ENCODE measurements at places on chromosomes 3 and 15.

GRCh38 chr15:85318732-85319076 lies 61.7 kb upstream of the AKAP13 start:
- DNase-seq = no peak

GRCh38 chr3:150098621-150099020 lies 127.9 kb upstream of the PFN2 start:
- DNase-seq = no peak

- peak; percentile 88 for DNase-seq
These were observed 680 bp downstream of the GOLIM4 start for GRCh38 chr3:168094877-168095610.

GRCh38 chr15:73712107-73712506 lies 27.9 kb downstream of the CD276 start:
- DNase-seq = no peak

- DNase-seq = no peak
These were observed 4.5 kb downstream of the FAM131A start for GRCh38 chr3:184341925-184342324.

DNA sequence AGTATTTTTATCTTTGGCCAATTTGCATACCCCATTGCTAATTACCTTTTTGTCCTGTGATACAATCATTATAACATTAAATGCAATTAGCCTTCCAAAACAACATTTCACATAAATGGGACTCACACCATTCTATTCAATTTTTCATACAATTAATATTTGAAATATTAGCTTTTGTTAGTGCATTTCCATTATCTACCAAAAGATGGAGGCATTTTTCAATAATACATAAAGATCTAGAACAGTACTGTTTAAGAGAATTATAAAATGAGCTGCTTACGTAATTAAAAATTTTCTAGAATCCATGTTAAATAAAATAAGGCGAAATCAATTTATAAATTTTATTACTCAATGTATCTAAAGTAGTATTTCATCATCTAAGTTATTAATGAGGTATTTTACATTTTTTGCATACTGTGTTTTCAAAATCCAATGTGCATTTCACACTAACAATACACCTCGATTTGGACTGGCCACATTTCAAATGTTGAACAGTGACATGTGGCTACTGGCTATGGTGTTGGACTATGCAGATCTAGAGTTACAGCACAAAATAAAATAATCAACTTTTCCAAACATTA lies 74.3 kb downstream of the TJP1 start:
- DNase-seq = no peak

DNA sequence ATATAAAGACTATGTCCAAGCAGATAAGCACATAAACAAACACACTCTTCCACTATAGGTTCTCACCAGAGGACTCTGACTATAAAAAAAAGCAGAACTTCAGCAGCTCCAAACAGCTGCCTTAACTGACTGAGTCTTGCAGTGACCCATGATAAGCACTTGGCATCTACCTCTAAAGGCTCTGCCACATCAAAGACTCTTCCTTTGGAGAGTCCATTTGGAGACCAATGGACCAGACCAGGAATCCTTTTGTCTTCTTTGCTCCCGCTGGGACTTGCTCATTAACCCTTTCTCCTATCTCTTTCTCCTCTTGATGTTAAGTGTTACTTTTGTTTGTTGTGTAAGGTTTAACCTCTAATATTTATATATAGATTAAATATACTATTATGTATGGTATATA lies 424.1 kb downstream of the RSL24D1 start:
- no peak for DNase-seq

GRCh38 chr3:40070816-40071215 lies 238.7 kb upstream of the EIF1B start:
- no peak for DNase-seq

GRCh38 chr15:62534996-62535395 lies 369.9 kb upstream of the C2CD4B start:
- DNase-seq = no peak

All from islet precursor cell (in vitro differentiated cells).